ENCODE measurements at places on chromosomes 2 and 18. TPM values are rescaled to one million over a fixed set of nuclear protein-coding genes. Genes with fewer than 3 reads are reported as not detected.

GRCh38 chr2:51212374-51212773 is 180.4 kb upstream of the NRXN1 start:
- H3K27ac ChIP-seq = no peak overlapping the region
- no peak for DNase-seq
- H3K4me1 ChIP-seq = no peaks in the 10 kb centered on the region
- no peaks in the 10 kb centered on the region for H3K36me3 ChIP-seq

The LIMS4 gene
- 0.75 TPM for total RNA-seq

The RABL2A gene
- 35.4 TPM for total RNA-seq

- no peak overlapping the region for H3K4me3 ChIP-seq
- peaks cover 8% of the 10 kb centered on the region for H3K36me3 ChIP-seq
- no peaks in the 10 kb centered on the region for H3K27me3 ChIP-seq
- DNase-seq = no peak
Observed at GRCh38 chr2:167380555-167380954, 492.3 kb downstream of the XIRP2 start.

The LAMA1 gene
- total RNA-seq = 96.1 TPM

DNA sequence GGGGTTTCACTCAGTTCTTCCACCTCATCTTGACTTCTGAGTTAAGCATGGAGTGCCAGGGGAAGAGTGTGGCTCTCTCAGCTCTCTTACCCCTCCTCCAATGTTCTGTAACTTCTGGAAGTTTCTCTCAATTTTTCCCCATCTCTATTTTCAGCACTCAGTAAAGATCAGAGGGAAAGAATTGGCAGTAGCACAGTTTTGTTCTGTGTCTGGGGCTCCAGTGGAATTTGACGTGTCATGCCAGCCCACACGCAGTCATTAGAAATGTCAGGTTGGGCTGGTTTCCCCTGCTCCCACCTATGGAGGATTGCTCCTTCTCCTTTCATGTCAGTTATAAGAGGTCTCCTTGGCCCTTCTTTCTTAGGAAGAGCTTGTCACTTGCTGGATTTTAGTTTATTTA is 104.6 kb upstream of the COL3A1 start:
- no peaks in the 10 kb centered on the region for H3K27me3 ChIP-seq
- H3K36me3 ChIP-seq = peaks cover 3% of the 10 kb centered on the region
- DNase-seq = no peak

- DNase-seq = no peak
- no peaks in the 10 kb centered on the region for H3K27me3 ChIP-seq
- no peaks in the 10 kb centered on the region for H3K36me3 ChIP-seq
- peaks cover 8% of the 10 kb centered on the region for H3K4me1 ChIP-seq
Observed at GRCh38 chr2:170227951-170228350, 50.0 kb downstream of the MYO3B start.

GRCh38 chr2:94890234-94890633 is 19.0 kb downstream of the TEKT4 start:
- H3K27ac ChIP-seq = no peak overlapping the region
- no peaks in the 10 kb centered on the region for H3K4me1 ChIP-seq
- H3K27me3 ChIP-seq = peaks cover 52% of the 10 kb centered on the region
- DNase-seq = no peak
- no peaks in the 10 kb centered on the region for H3K36me3 ChIP-seq

The CHRNG gene
- total RNA-seq = not detected

DNA sequence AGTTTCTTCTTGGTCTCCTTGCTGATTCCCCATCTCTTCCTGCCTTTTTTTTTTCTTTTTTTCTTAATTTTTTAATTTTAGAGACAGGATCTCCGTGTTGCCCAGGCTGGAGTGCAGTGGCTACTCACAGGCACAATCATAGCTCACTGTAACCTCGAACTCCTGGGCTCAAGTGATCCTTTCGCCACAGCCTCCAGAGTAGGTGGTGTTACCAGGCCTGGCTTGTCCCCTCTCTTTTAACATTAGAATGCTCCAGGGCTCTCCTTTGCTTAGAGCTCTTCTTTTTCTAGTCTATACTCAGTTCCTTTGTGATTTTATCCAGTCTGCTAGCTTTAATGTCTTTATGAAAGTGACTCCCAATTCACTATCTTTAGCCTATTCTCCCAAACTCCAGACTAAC is 89.2 kb downstream of the ARHGEF33 start:
- H3K36me3 ChIP-seq = no peaks in the 10 kb centered on the region
- no peak overlapping the region for H3K27ac ChIP-seq
- H3K4me3 ChIP-seq = no peak overlapping the region
- peaks cover 8% of the 10 kb centered on the region for H3K4me1 ChIP-seq
- no peak for DNase-seq
- H3K27me3 ChIP-seq = no peaks in the 10 kb centered on the region

The GCG gene
- total RNA-seq = 0.27 TPM

The GLI2 gene
- total RNA-seq = 49.1 TPM

The KLHL14 gene
- 2.4 TPM for total RNA-seq

GRCh38 chr18:21489119-21489750 is 111.3 kb downstream of the ESCO1 start:
- no peaks in the 10 kb centered on the region for H3K27me3 ChIP-seq
- DNase-seq = peak; percentile 24
- H3K27ac ChIP-seq = no peak overlapping the region
- H3K4me3 ChIP-seq = no peak overlapping the region
- H3K36me3 ChIP-seq = peaks cover 17% of the 10 kb centered on the region

- no peaks in the 10 kb centered on the region for H3K27me3 ChIP-seq
- H3K4me3 ChIP-seq = no peak overlapping the region
- no peak for DNase-seq
- H3K36me3 ChIP-seq = no peaks in the 10 kb centered on the region
- no peak overlapping the region for H3K27ac ChIP-seq
Observed at GRCh38 chr2:110950281-110950680, 170.4 kb upstream of the BCL2L11 start.

The UGT1A3 gene
- total RNA-seq = not detected

- DNase-seq = no peak
- H3K27ac ChIP-seq = no peak overlapping the region
- no peaks in the 10 kb centered on the region for H3K36me3 ChIP-seq
- H3K4me1 ChIP-seq = peaks cover 29% of the 10 kb centered on the region
Observed at GRCh38 chr2:9167718-9168657, 38.6 kb upstream of the ASAP2 start.

- no peak overlapping the region for H3K4me3 ChIP-seq
- no peaks in the 10 kb centered on the region for H3K4me1 ChIP-seq
- H3K27me3 ChIP-seq = no peaks in the 10 kb centered on the region
- H3K36me3 ChIP-seq = no peaks in the 10 kb centered on the region
Observed at GRCh38 chr2:161980976-161981375, 93.0 kb downstream of the DPP4 start.

GRCh38 chr2:148509288-148509902 is 135.2 kb upstream of the EPC2 start:
- no peaks in the 10 kb centered on the region for H3K36me3 ChIP-seq
- H3K27me3 ChIP-seq = no peaks in the 10 kb centered on the region

- H3K36me3 ChIP-seq = no peaks in the 10 kb centered on the region
- no peak for DNase-seq
- peak overlapping the region; percentile 89 for H3K27ac ChIP-seq
- H3K4me3 ChIP-seq = no peak overlapping the region
Observed at GRCh38 chr2:85790499-85791188, 36.9 kb downstream of the ATOH8 start.

The MEP1B gene
- not detected for total RNA-seq

GRCh38 chr2:233844064-233844807 is 10.1 kb downstream of the HJURP start:
- no peaks in the 10 kb centered on the region for H3K27me3 ChIP-seq

The SLC30A3 gene
- 0.93 TPM for total RNA-seq

DNA sequence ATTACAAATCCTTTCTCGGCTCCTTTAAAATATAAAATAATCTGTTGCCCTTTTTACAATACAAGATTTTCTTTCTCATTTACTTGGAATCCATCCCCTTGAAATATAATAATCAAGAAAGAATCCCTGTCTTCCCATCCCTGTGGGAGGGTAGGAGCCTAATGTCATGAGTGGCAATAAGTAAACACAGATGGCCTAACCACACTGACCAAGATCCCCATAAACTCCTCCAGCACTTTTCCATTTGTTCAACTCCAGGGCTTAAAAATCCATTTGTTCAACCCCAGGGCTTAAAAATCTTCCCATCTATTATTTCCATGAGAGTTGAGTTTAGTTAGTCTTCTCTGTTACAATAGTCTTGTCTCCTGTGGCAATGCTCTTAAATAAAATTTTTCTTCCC is 297.6 kb downstream of the CDH7 start:
- no peak overlapping the region for H3K4me3 ChIP-seq
- no peak overlapping the region for H3K27ac ChIP-seq
- no peaks in the 10 kb centered on the region for H3K27me3 ChIP-seq
- no peak for DNase-seq

DNA sequence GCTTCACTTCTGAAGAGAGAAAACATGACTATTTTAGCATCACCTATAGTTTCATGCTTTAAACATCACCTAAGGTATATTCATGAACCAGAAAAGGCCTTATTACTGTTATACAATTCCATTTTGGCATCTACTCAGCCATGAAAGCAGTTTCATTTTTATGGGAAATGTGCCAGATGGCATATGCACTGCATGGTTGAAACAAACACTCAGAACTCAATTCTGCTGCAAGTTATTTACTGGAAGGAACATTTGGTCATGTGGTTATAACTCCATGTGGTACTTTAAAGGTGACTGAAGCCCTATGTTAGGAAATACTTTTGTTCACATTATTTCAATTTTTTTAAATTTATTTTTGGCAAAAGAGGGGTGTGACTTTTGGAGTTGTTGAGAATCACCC is 287.5 kb upstream of the CRIM1 start:
- no peak overlapping the region for H3K4me3 ChIP-seq
- DNase-seq = no peak
- no peak overlapping the region for H3K27ac ChIP-seq
- H3K4me1 ChIP-seq = no peaks in the 10 kb centered on the region

- no peak overlapping the region for H3K27ac ChIP-seq
- DNase-seq = no peak
- no peaks in the 10 kb centered on the region for H3K27me3 ChIP-seq
- no peak overlapping the region for H3K4me3 ChIP-seq
Observed at GRCh38 chr18:62198259-62198658, 11.2 kb downstream of the RELCH start.

The GKN2 gene
- total RNA-seq = not detected

All from neural crest cell (in vitro differentiated cells).